ENCODE measurements at places on chromosomes 3 and 15.

- DNase-seq = no peak
Measured at GRCh38 chr15:34206011-34206410, 3.9 kb downstream of the KATNBL1 start.

DNA sequence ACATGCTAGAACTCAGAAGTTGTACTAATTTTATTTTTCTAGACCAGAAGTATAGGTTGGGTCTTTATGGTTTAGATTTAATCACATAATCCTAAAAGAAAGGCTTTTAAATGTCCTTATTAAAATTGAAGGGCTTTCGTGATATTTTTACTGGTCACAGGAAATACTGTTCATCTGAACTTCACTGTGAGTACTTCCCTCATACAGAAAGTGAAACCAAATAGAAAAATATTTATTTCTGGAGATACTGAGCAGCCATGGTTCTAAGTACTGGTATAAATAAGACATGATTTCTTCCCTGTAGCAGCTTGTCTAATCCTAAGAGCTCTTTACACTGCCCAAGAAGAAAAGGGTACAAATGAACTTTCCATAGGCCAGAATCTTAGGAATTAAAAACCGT, 2.0 kb downstream of the SNRK start:
- no peak for DNase-seq

DNA sequence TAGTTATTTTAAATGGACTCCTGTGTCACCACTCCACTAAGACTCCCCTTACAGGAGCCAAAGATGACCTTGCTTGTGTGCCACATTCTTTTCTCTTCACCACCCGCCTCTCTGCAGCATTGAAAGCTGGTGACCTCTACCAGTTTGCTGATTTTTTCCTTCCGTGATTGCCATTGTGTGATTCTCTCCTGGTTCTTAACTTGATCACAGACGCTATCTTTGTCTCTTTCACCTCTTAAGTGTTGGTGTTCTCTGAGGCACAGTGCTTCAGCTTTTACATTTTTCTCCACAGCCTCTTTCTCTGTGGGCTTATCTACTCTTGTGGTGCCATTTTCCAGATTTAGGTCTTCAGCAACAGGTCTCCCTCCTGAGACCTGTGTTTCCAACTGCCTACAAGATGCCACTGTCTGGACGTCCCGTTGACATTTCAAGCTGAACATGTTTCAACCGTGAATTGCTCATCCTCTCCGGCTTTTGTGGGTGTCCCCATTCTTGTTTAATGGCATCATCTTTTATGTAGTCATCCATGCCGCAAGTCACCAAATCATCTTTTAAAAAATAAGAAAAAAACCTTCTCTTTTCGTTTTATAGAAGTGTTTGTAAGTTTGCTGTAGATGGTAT, 26.5 kb downstream of the IQGAP1 start:
- no peak for DNase-seq

- no peak for DNase-seq
Measured at GRCh38 chr3:123383091-123384053, 65.5 kb downstream of the ADCY5 start.

GRCh38 chr3:188306435-188307005, 152.6 kb downstream of the LPP start:
- no peak for DNase-seq

DNA sequence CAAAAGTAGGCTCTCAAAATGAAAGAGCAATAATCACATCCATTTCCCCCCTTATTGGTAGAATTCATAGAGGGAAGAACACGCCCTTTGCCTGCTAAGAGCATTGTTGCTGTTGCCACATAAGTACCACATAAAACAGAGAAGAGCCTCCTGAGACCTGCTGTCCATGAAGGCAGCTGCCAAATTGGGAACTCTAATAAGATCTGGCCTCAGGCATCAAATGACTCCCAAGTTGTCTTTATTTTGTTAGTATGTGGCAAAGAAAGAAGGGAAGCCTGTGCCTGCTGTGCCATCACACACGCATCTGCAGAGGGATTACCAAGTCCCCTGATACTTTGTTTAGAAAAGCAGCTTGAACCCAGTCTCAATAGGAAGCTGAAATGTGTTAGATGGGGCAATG, 23.9 kb downstream of the VGLL3 start:
- no peak for DNase-seq

- no peak for DNase-seq
Measured at GRCh38 chr3:13019243-13020095, 53.8 kb downstream of the IQSEC1 start.

DNA sequence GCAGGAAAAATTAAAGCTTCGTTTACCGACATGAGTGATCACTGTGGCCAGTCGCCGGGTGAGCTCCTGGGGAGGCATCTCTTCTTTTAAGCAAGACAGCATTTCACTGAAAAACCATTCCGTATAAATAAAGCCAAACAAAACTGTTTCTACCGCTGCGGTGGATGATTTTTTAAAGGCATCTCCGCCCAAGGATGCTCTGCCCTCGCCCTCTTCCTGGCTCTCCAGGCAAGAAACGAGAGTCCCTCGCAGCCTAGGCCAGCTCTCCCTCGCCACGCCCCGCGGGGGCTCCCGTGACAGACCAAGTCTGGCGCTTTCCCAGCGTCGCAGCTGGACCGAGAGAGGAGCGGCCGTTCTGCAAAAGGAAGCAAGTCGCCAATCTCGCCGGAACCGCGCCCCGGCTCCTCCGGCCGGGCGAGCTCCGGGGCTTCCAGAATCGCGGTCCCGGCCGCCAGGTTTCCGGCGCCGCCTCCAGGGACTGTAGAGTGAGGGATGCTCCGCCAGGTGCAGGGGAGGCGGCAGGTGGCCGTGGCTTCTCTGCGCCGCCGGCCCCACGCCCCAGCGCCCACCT, 458 bp downstream of the MCF2L2 start:
- no peak for DNase-seq

GRCh38 chr3:143120716-143121240, 1.2 kb downstream of the CHST2 start:
- DNase-seq = no peak

GRCh38 chr3:160092760-160093159, 104.1 kb downstream of the IL12A start:
- no peak for DNase-seq

GRCh38 chr3:20344400-20344959, 158.5 kb upstream of the SGO1 start:
- DNase-seq = no peak

- DNase-seq = no peak
Measured at GRCh38 chr15:81107889-81108288, 26.2 kb upstream of the CFAP161 start.

- DNase-seq = no peak
Measured at GRCh38 chr15:43150191-43150929, 17.0 kb downstream of the TMEM62 start.

GRCh38 chr15:77830051-77830468, 197.3 kb upstream of the LINGO1 start:
- no peak for DNase-seq

DNA sequence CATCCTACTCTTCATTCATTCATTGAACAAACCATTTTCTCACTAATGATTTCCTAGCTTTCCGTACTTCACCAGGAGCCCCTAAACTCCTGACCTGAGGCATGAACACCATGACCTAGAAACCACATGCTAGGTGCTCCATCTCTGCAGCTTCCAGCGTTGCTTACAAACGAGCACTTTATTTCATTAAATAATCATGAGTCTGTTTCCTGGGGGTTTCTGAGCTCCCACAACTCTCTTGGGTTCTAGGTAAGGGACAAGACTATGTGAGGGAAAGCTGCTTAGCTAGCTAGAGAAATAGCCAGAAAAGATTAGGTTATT, 1.3 kb downstream of the MAP2K1 start:
- no peak for DNase-seq

- no peak for DNase-seq
Measured at GRCh38 chr15:66172324-66172980, 81.1 kb downstream of the MEGF11 start.

DNA sequence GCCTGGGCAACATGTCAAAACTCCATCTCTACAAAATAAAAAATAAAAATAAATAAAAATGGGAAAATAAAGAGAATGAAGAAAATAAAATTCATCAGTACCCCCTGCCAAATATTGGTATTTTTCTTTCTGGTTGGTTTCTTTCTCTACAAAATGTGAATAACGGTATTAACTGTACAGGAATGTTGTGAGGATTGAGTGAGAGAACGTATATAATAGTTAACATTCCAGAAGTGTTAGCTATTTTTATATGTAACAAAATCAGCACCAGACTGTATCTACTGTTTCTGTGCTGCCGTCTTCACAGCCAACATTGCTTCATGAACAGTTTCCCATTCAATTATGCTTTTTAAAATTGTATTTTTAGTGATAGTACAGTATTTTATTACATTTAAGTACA, 25.5 kb upstream of the RNU6-1 start:
- no peak for DNase-seq

DNA sequence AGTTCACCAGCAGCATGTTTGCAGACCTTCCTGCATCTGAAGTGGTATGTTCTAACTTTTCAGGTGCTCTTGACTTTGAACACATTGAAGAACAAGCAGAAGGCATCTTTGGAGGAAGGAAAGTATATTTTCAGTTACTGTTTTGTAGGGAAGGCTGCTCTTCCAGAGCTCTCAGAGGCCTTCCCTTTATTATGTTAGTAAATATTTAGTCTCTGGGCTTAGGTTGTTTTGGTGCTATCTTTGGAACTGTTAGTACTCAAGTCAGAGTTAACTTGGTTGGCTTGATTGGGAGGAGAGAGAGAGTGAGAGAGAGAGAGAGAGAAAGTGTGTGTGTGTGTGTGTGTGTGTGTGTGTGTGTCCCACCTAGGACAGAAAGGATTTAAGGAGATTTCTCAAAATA, 188.2 kb downstream of the ITPR1 start:
- no peak for DNase-seq

DNA sequence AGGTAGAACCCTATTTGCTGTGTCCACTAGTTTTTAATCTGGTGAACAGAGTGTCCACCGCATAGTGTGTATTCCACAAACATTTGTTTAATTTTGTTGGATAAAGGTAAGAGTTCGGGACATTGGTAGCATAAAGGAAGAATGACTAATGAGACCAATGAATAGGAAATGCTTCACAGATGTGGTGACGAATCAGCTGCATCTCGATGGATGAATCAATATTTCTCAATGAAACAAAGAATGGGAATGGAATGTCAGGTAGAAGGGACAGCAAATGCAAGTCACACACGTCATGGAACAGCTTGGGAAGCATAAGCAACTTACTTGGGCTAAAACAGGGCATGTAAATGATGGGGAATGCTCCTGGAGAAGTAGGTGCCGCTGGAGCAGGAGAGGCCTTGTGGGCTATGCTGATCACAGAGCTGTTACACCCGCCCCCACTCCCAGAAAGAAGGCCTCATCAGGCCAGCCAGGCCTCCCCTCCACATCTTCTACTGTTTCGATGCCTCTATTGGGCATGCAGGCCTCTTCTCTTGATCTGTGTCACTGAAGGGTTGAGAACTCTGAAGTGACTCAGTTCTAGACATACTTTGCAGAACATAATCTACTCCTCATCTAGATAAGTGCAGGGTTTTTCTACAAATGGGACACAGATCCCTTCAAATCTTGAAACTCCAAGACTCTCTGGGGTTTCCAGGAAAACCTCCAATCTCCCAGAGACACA, 120.0 kb upstream of the GADL1 start:
- DNase-seq = no peak

- DNase-seq = no peak
Measured at GRCh38 chr3:63076357-63076756, 201.1 kb upstream of the CADPS start.

DNA sequence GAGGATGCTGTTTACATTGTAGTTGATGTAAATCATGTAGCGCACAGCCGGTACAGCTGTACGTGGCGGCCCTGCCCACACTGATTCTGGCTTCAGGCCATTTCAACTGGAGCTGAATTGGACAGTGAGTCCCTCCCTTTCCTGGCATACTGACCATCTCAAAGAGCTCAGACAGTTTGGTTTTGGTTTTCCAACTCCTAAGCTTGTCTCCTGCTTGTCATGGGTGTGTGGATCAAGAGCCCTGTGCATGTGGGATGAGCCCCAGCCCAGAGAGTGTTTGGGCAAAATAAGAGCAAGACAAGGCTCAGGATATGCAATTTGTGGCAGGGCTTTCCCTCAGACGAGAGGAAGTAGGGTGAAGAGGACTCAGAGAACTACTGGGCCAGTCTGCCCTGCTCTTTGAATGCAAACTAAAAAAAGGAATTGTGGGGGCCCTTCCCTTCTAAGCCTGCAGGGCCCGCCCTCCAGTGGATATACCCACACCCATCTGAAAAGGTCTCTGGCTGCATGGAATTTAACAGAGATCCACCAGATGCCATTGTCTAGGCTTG, 13.3 kb downstream of the ITGA11 start:
- no peak for DNase-seq

- no peak for DNase-seq
Measured at GRCh38 chr15:49145651-49146609, 9.5 kb downstream of the COPS2 start.

DNA sequence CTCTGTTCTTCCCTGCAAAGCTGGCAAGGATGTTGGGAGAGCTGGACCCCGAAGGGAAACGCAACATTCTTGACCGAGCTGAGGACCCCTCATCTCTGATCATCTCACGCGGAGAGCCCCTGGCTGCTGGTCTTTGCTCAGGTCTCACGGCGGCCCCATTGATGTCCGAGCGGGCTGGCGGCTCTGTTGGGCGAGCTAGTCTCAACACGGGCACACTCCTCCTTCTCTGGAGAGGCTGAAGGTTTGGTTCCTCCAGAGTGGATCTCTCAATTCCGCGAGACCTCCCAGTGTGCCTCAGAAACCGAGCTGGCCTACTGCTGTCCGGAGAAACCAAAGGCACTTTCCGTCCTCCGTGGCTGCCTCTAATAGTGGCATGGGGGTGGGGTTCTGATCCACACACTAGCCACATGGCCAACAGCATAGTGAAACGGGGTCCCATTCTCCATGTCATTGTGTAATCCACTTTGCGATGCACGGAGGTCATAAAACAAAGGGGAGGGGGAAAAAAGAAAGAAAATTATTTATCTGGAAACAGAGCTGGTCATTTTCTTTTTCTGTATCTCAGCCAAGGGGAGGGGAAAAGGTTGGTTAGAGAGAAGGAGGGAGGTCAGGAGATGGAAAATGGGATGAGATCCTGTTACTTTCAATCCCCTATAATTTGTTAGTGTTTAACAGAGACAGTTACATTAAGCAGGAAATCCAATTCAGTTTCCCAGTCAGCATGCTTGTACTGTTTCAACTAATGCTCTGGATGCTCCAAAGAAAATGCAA, 1.3 kb downstream of the CCDC80 start:
- no peak for DNase-seq

DNA sequence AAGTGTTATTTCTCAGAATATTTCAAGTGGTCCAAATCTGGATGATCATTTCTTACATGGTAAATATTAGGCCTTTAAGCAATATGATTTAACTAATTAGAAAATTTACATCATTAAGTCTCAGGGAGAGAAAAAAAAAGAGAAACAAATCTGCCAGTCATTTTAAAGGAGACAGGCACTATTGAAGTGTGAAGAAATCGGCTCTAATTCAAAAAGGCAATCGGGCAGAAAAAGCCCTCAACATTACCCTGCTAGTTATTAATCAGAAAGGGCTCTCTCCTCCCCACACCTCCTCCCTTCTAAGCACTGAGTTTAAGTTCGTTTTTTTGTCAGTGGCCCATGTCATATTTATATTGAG, 215.9 kb downstream of the MEIS2 start:
- no peak for DNase-seq
